ENCODE measurements at places on chromosomes 4 and X. TPM values are rescaled to one million over a fixed set of nuclear protein-coding genes. Genes with fewer than 3 reads are reported as not detected.

The ARAP2 gene
- total RNA-seq, result 2.8 TPM

The ZCCHC18 gene
- total RNA-seq, result 1.2 TPM

The USP51 gene
- total RNA-seq, result 0.57 TPM

The PRDM5 gene
- total RNA-seq, result 0.73 TPM

The RTL3 gene
- 1.2 TPM for total RNA-seq

The MRFAP1L1 gene
- 65.0 TPM for total RNA-seq

The PAGE1 gene
- total RNA-seq, result 12.3 TPM

The SPATA18 gene
- total RNA-seq, result 3.3 TPM

The AKAP4 gene
- total RNA-seq, result not detected

The ZNF330 gene
- 56.8 TPM for total RNA-seq

The CLCN5 gene
- 2.9 TPM for total RNA-seq

The CENPVL1 gene
- not detected for total RNA-seq

The KCNE5 gene
- not detected for total RNA-seq

The ASMT gene
- not detected for total RNA-seq

The CFP gene
- total RNA-seq, result 0.67 TPM

The EMCN gene
- total RNA-seq, result not detected

The NIPAL1 gene
- total RNA-seq, result 2.1 TPM

The GIMD1 gene
- not detected for total RNA-seq

The GAB3 gene
- 6.9 TPM for total RNA-seq

The HADH gene
- 7.4 TPM for total RNA-seq

The GAGE1 gene
- total RNA-seq, result 40.0 TPM

The CSAG2 gene
- total RNA-seq, result 6.1 TPM

The SYN1 gene
- not detected for total RNA-seq

The RAI2 gene
- total RNA-seq, result not detected

The CHIC2 gene
- total RNA-seq, result 49.5 TPM

The DMRTC1 gene
- not detected for total RNA-seq

The SLC26A1 gene
- total RNA-seq, result 0.27 TPM

The TBC1D9 gene
- total RNA-seq, result 28.2 TPM

Measured in HT1080 (cell line).